ENCODE measurements at places on chromosomes 2 and 18. TPM values are rescaled to one million over a fixed set of nuclear protein-coding genes. Genes with fewer than 3 reads are reported as not detected.

DNA sequence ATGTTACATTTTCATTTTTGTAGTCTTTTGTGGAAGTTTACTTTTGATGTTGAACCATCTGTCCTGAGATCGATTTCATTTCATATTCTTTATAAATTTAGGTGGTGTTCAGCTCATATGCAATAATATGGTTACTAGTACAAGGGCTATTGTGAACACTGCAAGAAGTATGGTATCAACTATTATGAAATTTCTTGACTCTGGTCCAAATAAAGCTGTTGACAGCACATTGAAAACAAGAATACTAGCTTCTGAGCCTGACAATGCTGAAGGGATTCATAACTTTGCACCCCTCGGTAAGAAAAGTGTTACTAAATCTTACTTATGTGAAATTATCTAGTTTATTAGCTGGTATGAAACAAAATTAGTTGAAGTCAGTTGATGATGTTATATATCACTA is 124.9 kb upstream of the TTC27 start:
- H3K36me3 ChIP-seq, result peaks cover 14% of the 10 kb centered on the region
- H3K4me3 ChIP-seq, result no peak overlapping the region
- no peaks in the 10 kb centered on the region for H3K27me3 ChIP-seq
- no peak overlapping the region for H3K27ac ChIP-seq
- DNase-seq, result no peak

DNA sequence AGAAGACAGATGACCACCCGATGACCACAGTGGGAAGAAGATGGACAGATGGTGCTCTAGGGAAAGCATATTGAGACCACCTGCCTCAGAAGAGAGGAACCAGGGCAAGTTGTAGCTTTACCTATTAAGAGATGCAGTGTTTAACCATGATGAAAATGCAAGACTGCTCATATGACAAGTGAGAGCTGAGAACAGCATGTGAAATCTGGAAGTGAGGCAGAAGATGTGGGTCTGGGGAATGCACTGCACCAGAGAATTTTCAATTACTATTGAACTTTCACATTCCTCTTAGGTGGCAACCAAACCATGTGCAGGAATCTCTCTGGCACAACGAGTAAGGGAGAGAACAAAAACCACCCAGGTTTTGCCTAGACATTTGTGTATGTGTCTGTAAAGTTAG is 184.8 kb upstream of the CRIM1 start:
- DNase-seq, result no peak
- H3K27me3 ChIP-seq, result no peaks in the 10 kb centered on the region
- H3K27ac ChIP-seq, result no peak overlapping the region
- no peak overlapping the region for H3K4me3 ChIP-seq
- H3K36me3 ChIP-seq, result no peaks in the 10 kb centered on the region

DNA sequence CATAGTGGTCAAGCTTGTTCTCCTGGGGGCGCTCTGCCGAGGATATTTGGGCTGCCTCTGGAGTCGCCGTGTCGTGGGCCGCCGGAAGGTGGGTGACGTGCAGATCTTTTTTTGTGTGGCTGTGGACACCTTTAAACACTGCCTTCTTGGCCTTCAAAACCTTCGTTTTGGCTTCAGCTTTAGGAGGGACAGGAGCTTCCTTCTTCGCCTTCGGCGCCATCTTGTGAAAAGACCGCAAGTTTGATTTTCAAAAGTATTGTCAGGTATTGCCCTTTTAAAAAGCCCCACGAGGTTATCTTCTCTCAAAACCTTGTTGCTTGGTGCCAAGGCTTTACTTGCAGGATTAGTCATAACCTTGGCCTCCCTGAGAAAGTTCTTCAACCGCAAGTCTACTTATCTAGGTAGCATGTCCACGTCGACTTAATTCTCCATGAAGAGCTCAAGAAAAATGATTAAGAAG is 20.8 kb downstream of the LAMA3 start:
- no peaks in the 10 kb centered on the region for H3K36me3 ChIP-seq
- no peaks in the 10 kb centered on the region for H3K27me3 ChIP-seq
- H3K4me1 ChIP-seq, result no peaks in the 10 kb centered on the region
- H3K27ac ChIP-seq, result no peak overlapping the region
- DNase-seq, result no peak
- H3K4me3 ChIP-seq, result no peak overlapping the region

DNA sequence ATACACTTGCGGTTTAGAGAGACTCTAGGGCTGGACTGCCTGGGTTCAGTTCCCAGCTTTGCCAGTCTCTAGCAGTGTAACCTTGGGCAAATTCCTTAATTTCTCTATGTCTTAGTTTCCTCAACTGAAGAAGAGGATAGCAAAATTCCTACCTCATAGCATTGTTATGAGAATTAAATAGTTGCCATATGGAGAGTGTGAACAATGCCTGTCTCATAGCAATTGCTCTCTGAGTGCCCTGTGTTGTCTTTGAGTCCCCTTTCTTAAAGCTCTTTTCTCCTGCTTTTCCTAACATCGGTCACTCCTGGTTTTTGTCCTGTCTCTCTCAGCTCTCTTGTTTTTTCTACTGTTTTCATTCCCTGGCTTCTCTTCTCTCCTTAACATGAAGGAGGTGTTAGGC is 116.8 kb upstream of the ALPP start:
- no peaks in the 10 kb centered on the region for H3K27me3 ChIP-seq
- DNase-seq, result no peak
- H3K4me3 ChIP-seq, result no peak overlapping the region
- peaks cover 33% of the 10 kb centered on the region for H3K36me3 ChIP-seq
- peaks cover 10% of the 10 kb centered on the region for H3K4me1 ChIP-seq

DNA sequence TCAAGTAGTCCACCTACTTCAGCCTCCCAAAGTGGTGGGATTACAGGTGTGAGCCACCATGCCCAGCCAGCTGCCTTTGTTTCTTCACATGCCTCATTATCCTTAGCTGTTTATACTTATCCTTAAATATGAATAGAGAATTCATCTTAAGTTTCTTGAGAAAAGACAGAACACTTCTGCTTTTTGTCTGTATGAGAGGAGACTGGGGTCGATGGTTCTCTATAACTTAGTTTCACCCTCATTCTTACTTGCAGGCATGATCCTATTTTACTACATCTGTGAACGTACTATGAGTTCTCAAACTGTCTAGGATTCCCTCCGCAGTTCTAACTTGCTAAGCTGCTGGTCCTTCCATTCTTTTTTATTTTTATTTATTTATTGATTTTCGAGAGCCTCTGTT is 20.4 kb downstream of the PPM1B start:
- H3K36me3 ChIP-seq, result peaks cover 9% of the 10 kb centered on the region
- H3K4me3 ChIP-seq, result no peak overlapping the region
- H3K27ac ChIP-seq, result no peak overlapping the region

DNA sequence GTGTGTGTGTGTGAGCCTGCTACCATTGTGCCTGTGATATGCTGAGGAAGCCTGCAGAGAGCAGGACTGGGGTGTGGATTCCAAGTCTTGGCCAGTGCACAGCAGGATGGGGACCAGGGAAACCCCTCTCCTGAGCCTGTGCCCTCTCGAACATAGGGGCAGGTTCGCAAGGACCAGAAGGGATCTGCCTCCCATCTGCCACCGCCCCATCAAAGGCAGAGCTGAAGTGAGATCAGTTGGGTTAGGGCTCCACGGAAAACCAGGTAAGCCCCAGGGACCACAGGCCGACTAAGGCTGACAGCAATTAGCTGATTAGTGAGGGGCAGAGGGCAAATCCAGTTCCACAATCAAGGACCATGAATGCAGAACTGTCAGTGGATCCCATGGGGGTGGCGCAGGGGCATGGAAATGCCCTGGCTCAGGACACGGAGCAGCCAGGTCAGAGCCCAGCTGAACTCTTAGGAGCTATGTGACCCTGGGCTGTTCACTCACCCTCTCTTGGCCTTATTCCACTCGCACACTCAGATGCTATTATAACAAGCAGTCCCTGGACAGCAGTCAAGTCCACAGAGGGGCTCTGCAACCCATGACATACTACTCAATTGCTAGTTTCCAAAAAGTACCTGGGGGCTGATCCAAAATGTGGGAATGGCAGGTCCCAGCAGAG is 84.2 kb upstream of the ID2 start:
- no peak for DNase-seq
- no peak overlapping the region for H3K27ac ChIP-seq
- no peaks in the 10 kb centered on the region for H3K27me3 ChIP-seq
- no peak overlapping the region for H3K4me3 ChIP-seq
- H3K4me1 ChIP-seq, result peaks cover 23% of the 10 kb centered on the region

DNA sequence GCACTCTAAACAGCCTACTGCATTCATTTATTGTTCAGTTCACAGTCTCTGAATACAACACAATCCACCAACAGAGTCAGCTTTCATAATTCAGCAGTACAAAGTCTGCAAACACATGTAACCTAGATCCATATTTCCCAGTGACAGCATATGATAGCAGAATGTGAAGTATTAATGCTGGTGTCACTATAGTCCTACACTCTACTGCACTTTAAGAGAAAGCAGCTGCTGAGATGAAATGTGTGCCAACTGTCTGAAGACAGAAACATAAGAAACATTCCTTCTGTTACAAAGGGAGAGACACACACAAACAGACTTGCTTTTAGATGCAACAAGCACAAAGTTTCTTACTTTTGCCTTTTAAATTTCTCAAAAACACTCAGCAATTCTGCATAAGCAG is 441.8 kb downstream of the ZEB2 start:
- no peak overlapping the region for H3K27ac ChIP-seq
- H3K27me3 ChIP-seq, result no peaks in the 10 kb centered on the region
- H3K4me3 ChIP-seq, result no peak overlapping the region
- no peak for DNase-seq
- H3K4me1 ChIP-seq, result peaks cover 12% of the 10 kb centered on the region

GRCh38 chr2:108586116-108586515 is 51.8 kb downstream of the LIMS1 start:
- H3K4me1 ChIP-seq, result peaks cover 41% of the 10 kb centered on the region
- H3K4me3 ChIP-seq, result no peak overlapping the region
- H3K27ac ChIP-seq, result no peak overlapping the region
- no peaks in the 10 kb centered on the region for H3K27me3 ChIP-seq
- DNase-seq, result no peak

DNA sequence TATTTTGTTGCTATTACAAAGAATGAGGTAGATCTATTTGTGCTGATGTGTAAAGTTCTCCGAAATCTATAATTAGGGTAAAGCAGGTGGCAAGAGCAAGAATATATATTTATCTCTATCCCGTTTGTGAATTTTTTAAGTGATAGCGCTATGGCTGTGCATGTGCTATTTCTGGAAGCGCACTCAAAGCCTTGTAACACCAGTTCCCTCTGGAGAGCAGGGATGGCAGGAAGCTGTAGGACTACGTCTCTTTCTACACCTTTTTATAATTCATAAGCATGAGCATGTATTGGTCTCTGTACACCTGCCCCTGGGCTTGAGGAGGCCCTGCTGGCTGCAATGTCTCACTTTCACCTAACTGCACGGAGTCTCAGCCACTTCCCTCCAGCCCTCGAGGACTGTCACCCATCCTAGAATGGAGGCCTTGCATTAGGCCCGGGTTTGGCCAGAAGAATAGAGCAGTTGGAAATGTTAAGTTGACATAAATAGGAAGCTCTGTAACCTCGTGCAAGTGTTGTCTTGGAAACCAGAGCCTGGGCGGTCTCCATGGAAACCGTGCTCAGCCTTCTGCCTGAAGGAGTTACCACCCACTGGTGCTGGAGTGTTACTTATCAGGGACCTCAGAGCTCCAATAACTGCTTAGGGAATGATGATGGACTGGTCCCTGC is 20.9 kb downstream of the ITM2C start:
- peaks cover 3% of the 10 kb centered on the region for H3K36me3 ChIP-seq
- H3K27me3 ChIP-seq, result no peaks in the 10 kb centered on the region
- no peak for DNase-seq
- H3K4me1 ChIP-seq, result peaks cover 25% of the 10 kb centered on the region

- no peaks in the 10 kb centered on the region for H3K4me1 ChIP-seq
- H3K36me3 ChIP-seq, result peaks cover 62% of the 10 kb centered on the region
- no peaks in the 10 kb centered on the region for H3K27me3 ChIP-seq
These were observed 56.5 kb downstream of the EPC2 start for GRCh38 chr2:148701039-148701438.

Gene IL1R2
- 0.48 TPM for total RNA-seq

Gene TRAF3IP1
- 20.9 TPM for total RNA-seq

Gene APCDD1
- total RNA-seq, result 139 TPM

Gene GALNT5
- 1.7 TPM for total RNA-seq

Gene MC5R
- not detected for total RNA-seq

Gene TMEM198
- 7.8 TPM for total RNA-seq
